Gastroesophageal sphincter (tissue), 4 donors: ENCODE measurements at places on chromosomes 7 and 10. TPM values are rescaled to one million over a fixed set of nuclear protein-coding genes. Genes with fewer than 3 reads are reported as not detected.

The PRKAR2B gene
- total RNA-seq = 83.5 TPM

The NUTM2A gene
- total RNA-seq = 2.2 TPM

The CALCR gene
- 0.27 TPM for total RNA-seq

The DRGX gene
- total RNA-seq = not detected

The DAGLB gene
- 6.7 TPM for total RNA-seq

- ATAC-seq = peak; percentile 31
Measured at GRCh38 chr10:110081911-110082310, 74.1 kb downstream of the ADD3 start.

DNA sequence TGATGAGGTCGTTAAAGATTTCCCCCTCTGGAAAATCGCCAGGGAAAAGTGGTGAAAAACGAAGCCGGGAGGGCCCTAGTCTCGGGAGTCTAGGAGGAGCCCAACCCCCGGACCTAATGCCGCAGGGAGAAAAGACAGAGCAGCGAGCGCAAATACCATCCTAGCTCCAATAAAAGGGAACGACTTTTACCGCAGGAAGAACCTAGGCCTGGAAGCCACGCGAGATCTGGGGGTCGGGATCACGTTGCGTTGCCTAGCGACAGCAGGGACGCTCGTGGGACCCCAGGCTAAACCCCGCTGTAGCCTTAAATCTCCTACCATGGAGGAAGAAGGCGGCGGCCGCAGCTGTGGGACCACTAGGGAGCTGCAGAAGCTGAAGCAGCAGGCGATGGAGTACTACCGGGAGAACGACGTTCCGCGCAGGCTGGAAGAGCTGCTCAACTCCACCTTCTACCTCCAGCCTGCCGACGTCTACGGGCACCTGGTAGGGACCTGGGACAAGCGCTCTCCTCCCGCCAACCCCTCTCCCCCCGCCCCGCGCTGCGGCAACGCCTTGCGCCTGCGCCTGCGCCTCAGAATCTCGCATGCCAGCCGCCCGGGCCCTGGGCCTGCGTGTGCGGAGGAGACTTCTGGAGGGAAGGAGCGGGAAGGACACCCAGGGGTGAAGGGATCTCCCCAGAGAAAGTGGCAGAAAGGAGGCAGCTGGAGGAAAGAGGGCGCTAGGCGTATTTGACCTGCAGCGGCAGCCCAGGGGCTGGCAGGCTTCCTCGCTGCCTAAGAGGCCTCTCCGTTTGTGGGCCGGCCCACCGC, at the start of gene ENO4:
TSS of gene ENO4 (plus strand) at position 252 of the 810 bp plus-strand sequence. CDS start at position 320, 68 bp downstream.
- ATAC-seq = peak; percentile 86

- ATAC-seq = no peak
Measured at GRCh38 chr10:71611131-71611530, 108.4 kb downstream of the C10orf105 start.

- ATAC-seq = no peak
Measured at GRCh38 chr7:73349763-73350162, 21.8 kb downstream of the FKBP6 start.

- ATAC-seq = no peak
Measured at GRCh38 chr7:127782654-127783559, 130.9 kb downstream of the SND1 start.

DNA sequence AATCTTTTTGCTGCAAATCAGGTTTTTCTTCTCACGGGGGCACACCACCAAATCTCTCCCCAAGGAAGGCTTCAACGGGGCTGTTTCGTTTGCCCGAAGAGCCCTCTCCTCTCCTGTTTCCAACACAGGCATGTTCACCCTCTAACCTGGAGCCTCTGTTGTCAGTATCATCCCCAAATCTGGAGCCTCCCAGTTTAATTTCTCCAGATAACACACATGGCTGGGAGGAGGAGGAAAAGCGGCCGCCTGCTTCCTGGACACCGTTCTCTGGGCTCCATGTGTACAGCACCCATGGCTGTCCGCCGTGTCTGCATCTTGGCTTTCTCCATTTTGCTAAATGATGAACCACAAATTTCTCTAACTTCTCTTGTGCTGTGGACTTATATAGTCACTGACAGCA, 214.5 kb downstream of the DIP2C start:
- ATAC-seq = no peak

GRCh38 chr7:70607759-70608158, 524.2 kb upstream of the GALNT17 start:
- no peak for ATAC-seq

DNA sequence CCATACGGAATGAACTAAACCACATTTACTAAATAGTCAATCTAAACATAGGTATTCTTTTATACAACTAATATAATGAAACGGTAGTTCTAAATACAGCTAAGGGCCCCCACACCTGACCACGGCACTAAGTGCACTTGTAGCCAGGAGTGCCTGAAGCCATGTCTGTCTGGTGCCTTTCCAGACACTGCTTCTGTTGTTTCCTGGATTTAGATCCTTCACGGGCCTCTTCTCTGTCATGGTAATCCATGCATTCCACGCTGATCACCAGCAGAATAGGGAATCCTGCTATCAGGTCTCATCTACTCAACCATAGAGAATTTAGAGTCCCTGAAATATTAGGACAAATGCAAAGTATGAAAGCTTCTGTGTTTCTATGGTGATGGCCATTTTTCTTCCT, 37.8 kb downstream of the OSBPL3 start:
- no peak for ATAC-seq

GRCh38 chr7:1761097-1761496, 91.0 kb downstream of the ELFN1 start:
- ATAC-seq = no peak

DNA sequence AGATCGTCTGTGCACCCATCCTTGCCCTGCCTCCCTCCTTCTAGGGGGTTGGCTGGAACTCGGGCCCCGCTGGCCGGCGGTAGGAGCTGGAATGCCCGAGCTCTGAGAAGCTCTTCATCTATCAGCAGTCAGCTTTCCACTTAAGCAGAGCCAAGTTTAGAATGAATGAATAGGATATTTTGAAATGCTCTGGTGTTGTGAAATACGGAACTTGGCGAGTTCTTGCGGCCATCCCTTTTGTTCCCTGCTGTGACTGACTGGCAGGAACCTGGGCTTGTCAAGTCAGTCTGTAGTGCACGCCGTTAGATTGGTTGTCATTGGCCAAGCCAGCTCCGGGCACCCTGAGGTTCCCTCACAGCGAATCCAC, 33.3 kb downstream of the FOXK1 start:
- ATAC-seq = peak; percentile 89

GRCh38 chr10:132645247-132645530, 107.6 kb downstream of the INPP5A start:
- no peak for ATAC-seq

GRCh38 chr10:21494191-21495001, 31.1 kb downstream of the SKIDA1 start:
- peak; percentile 10 for ATAC-seq

- ATAC-seq = no peak
Measured at GRCh38 chr7:141328290-141328689, 222.9 kb upstream of the AGK start.

DNA sequence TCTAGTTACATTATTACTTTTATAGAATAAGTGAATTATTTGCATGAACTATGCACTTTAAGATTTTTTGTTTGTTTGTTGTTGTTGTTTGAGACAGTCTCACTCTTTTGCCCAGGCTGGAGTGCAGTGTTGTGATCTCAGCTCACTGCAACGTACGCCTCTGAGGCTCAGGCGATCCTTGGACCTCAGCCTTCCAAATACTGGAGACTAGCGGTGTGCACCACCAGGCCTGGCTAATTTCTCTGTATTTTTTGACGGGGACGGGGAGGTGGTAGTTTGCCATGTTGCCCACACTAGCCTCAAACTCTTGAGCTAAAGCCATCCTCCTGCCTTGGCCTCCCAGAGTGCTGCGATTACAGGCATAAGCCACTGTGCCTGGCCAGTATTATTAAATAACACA, 29.2 kb downstream of the KCND2 start:
- no peak for ATAC-seq

DNA sequence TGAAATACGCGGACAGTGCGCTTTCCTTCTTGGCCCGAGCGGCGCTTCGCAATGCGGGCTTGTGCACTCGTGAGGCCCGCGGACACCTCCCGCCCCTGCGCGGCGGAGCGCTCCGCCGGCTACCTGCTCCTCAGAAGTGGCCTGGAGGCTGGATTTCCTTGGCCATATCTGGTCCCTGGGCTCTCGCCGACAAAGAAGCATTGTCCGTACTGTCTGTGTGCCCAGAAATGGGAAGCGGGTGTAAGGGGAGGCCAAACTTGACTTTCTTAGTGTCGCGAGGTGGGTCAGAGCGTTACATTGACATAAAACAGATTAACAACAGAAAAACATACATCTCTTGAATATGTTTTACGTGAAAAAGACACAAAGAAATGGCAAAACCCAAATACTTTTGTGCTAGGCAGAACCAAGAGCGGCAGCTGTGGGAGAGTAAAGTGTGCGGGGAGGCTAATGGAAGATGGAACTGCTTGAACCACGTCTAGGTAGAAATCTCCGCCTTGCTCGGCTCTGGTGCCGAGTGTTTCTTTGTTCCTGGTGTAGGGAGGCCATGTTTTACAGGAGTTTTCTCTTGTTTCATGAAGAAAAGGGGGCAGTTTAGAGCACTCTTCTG, 1.4 kb downstream of the LANCL2 start:
- ATAC-seq = peak; percentile 23
